Activated CD8-positive, alpha-beta memory T cell treated with anti-CD3 and anti-CD28 coated beads for 4 hours (primary cell): ENCODE measurements at places on chromosomes 6 and 20.

- DNase-seq: no peak
Observed at GRCh38 chr6:166463359-166464067, 80.8 kb upstream of the MPC1 start.

GRCh38 chr6:10478187-10479040 is 42.7 kb upstream of the GCNT2 start:
- no peak for DNase-seq

GRCh38 chr6:42168650-42169049 is 4.5 kb upstream of the GUCA1A start:
- no peak for DNase-seq

DNA sequence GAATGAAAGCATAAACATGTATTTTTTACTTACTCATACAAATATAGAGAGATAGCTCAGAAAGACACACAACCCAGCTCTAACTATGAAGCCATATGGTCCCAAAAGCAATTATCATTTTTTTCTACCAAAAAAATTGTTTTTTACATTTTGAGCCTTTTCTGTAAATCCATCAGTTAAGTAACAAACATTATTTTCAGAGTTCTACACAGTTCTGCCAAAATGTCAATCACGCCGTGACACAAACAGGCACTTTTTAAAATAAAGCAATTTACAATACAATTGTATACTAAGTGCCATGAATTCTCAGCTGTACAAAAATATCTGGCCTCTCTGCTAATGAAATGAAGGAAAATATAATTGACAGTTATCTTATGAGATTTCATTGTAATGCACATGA is 201.4 kb upstream of the ID4 start:
- no peak for DNase-seq

DNA sequence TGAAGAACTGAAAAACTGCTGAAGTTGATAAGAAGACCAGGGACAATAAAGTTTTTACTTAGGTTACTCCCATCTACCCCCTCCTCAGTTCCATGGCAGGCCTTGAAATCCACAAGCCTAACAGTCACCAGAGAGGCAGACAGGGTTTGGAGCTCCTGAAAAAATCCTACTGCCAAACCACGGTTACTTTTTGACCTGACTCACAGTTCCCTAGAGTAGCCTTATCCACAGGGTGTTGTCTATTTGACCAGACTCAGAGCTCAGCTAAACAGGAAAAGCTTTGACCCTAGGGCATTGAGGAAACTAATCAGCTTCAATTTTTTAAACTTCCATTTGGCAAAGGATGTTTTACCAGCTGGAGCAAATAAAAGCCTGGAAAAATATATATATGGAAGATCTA is 257.7 kb upstream of the NT5E start:
- no peak for DNase-seq

DNA sequence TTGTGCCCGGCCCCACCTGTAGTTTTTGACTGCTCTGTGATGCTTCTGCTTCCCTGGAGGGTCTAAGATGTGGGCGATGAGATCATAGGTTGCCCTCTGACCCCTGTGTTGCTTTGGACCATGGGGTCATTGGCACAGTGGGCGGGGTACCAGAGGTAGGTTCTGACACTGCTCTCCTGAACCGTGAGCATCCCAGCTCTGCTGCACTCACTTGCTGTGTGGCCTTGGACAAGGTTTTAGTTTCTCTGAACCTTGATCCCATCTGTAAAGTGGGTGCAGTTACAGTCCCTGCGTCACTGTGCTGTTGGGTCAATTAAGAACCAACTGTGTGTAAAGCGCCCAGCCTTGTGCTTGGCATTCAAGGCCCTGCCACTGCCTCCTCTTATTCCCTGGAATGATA is 30.9 kb downstream of the SRC start:
- no peak for DNase-seq

GRCh38 chr20:34579191-34579978 is 20.9 kb downstream of the MAP1LC3A start:
- DNase-seq: no peak

- DNase-seq: no peak
Observed at GRCh38 chr20:16397086-16397485, 176.2 kb downstream of the KIF16B start.

GRCh38 chr20:41375846-41376245 is 9.2 kb upstream of the EMILIN3 start:
- DNase-seq: no peak

- DNase-seq: no peak
Observed at GRCh38 chr6:6997263-6998193, 110.2 kb upstream of the RREB1 start.

- DNase-seq: no peak
Observed at GRCh38 chr6:52364480-52365166, 2.7 kb downstream of the PAQR8 start.

- DNase-seq: no peak
Observed at GRCh38 chr6:164108092-164108491, 693.6 kb downstream of the QKI start.

- DNase-seq: no peak
Observed at GRCh38 chr6:142752348-142752747, 192.6 kb downstream of the HIVEP2 start.
